ENCODE measurements at places on chromosomes 7 and 10.
A peak's percentile ranks its signal among the peaks of the same experiment; 100 is the strongest.

- no peak for DNase-seq
Observed at GRCh38 chr10:43878386-43878785, 229.7 kb upstream of the ZNF32 start.

- DNase-seq, result no peak
Observed at GRCh38 chr10:35743851-35744250, 101.8 kb upstream of the FZD8 start.

DNA sequence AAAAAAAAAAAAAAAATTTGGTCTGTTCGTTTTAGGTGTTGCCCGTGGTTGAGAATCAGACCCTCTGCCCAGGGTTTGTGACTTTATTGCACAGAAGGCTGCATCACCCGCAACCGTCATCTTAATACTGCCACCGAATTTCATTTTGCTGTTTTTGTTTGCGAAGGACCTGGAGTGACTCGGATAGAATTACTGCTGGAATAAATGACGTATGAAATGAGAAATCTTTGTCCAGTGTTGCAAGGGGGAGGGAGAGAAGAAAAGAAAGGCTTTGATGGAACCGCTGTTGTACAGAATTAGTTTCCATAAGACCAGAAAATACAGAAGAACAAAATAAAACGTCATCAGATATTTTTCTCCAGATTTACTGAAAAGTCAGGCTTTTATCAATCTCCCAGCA, 103.3 kb downstream of the GALNT17 start:
- DNase-seq, result no peak

- no peak for DNase-seq
Observed at GRCh38 chr7:98810153-98810802, 59.5 kb downstream of the TMEM130 start.

DNA sequence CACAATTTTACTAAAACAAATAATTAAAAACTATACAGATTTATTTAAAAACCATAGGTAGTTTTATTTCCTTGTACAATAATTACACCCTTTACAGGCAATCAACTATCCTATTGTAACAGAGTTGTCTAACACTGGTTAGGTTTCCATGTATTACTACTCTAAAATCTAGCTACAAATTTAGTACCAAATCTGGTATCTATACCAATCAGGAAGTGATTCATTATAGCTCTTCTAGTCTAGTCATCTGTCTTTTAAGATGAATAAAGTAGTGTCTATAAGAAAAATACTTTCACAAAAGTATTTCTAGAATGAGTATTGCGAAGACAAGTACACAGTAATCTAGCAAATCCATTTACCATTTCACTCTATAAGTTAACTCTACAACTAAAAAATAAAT, 16.9 kb downstream of the ZNF800 start:
- no peak for DNase-seq

DNA sequence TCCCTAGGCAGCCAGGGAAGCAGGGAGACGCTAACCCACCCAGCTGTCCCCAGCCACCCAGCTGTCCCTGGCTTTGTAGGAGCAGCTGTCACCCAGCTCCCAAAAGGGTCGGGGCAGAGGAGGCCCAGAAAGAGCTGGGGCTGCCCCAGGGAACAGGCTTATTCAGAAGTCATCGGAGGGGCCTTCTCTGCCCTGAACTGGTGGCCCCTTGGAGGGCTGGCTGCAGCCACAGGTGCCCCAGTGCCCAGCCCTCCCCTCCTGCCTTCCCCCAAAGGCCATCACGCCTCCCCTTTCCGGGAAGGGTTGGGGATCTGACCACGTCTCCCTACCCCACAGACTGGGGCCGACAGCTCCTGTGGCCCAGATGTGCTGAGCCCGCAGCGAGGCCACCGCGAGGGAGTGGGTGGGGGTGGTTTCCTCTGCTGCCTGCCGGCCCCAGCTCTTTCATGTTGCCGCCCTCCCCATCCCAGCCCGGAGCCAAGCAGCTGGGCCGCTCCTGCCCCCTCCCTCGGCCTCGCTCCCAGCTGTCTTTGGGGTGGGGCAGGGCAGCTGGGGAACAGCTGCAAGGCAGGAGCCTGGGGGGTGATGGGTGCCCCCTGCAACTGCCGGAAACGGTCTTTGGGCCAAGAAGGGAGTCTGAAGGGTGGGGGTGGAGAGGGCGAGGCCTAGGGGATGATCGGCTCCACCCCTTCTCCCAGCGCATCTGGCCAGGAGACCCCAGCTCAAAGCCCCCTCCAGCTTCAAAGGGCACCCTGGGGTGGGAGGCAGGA, 16.8 kb downstream of the TRIM8 start:
- peak; percentile 66 for DNase-seq

DNA sequence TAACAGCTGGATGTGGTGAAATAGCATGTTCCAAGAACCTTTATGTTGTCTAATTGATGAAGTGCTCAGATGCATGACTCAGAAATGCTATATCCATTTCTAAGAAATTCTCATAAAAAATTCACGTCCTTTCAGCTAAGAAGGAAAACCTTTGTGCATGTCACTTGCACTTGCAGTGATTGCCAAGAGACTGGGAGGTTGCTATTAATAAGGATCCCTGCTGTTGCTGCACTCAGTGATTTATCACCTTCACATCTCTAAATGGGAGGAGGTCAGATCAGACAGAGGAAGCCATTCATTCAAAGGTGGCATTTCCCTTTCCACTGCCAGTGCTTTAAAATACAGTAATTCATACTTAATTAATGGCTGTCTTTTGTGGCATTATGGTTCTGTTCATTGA, 89.5 kb downstream of the THSD7A start:
- no peak for DNase-seq

DNA sequence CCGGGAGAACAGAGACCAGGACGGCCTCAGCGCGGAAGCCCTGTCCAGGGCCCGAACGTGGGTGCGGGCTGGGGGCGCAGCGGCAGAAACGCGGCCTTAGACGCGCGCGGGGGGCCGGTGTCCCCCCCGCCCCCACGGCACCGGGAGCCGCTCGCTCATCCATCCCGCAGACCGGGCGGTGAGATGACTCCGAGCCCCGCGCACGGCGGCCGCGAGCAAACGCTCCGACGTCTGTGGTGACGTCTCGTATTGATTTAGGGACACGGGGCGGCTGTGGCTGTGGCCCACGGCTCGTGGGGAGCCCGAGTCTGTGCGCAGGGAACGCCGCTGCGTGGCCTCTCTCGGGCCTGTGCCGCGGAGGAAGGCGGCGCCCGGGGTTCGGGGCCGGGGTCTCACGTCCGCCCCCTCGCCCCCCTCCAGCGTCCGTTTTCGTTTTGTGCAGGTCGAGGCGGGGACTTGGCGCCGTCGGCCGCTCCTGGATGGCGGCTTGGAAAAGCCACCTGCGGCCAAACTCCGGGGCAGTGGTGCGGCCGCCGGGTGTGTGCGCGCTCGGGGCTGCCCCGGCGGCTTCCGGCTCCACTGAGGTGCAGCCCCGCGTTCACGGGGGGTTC, 1.0 kb upstream of the NKX6-2 start:
- no peak for DNase-seq

Data from stimulated activated CD4-positive, alpha-beta T cell treated with anti-CD3 and anti-CD28 coated beads, Interleukin-4, amount 100 ng/mL, for 24 hours (primary cell).